ENCODE measurements at places on chromosomes 12 and 14.
A peak's percentile ranks its signal among the peaks of the same experiment; 100 is the strongest.

- no peak for DNase-seq
Observed at GRCh38 chr12:50166799-50167048, 445 bp downstream of the CERS5 start.

DNA sequence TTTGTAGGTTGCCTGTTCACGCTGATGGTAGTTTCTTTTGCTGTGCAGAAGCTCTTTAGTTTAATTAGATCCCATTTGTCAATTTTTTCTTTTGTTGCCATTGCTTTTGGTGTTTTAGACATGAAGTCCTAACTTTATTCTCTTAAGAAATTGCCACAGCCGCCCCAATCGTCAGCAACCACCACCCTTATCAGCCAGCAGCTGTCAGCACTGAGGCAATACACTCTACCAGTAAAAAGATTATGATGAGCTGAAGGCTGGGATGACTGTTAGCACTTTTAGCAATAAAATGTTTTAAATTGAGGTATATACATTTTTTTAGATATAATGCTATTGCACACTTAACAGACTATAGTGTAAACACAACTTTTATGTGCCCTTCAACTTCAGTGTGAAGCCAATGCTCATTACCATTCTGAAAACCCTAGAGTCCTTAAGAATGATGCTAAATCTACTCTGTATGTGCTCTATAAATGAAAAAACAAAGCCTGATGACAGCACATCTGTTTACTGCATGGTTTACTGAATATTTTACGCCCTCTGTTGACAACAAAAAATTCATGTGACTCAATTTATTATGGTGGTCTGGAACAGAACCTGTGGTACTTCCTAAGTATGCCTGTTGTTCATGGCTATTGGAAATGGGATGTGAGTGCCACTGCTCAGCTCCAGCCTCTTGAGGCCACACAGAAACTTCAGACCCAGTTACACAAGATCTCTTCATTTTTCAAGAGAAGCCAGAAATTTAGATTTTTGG lies 197.4 kb downstream of the DUSP6 start:
- no peak for DNase-seq

- DNase-seq, result peak; percentile 65
Observed at GRCh38 chr12:81758421-81759189, 545 bp downstream of the PPFIA2 start.

DNA sequence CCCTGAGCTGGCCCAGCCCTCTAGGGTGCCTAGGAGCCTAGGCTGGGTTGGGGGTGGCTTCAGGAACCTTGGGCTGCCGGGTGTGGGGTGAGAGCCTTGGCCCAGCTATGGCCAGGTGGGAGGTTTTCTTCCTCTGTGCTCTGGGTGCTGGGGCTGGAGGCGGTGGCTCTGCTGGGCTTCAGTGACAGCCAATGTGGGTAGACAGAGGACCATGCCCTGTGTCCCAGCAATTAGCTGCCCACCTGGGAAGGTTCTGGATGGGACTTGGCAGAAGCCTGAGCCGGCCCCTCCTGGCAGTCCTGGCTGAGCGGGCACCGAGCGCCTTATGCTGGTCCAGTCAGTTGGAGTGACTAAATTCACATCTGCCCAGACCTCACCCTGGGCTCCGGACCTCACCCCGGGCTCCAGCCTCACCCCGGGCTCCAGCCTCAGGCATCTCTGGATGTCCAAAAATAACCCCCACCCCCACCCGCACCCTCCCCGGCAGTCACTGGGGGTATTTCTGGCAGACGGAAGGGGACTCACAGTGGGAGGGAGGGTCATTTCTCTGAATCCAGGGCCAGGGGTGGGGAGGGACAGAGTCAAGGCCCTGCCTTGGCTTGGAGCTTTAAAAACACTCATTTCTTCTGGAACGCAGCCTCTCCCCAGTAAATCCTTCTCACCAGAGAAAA lies 46.9 kb downstream of the CYP46A1 start:
- no peak for DNase-seq

- DNase-seq, result no peak
Observed at GRCh38 chr12:31431721-31432240, 105.8 kb upstream of the SINHCAF start.

GRCh38 chr14:64149921-64150320 lies 144.2 kb downstream of the ESR2 start:
- no peak for DNase-seq

DNA sequence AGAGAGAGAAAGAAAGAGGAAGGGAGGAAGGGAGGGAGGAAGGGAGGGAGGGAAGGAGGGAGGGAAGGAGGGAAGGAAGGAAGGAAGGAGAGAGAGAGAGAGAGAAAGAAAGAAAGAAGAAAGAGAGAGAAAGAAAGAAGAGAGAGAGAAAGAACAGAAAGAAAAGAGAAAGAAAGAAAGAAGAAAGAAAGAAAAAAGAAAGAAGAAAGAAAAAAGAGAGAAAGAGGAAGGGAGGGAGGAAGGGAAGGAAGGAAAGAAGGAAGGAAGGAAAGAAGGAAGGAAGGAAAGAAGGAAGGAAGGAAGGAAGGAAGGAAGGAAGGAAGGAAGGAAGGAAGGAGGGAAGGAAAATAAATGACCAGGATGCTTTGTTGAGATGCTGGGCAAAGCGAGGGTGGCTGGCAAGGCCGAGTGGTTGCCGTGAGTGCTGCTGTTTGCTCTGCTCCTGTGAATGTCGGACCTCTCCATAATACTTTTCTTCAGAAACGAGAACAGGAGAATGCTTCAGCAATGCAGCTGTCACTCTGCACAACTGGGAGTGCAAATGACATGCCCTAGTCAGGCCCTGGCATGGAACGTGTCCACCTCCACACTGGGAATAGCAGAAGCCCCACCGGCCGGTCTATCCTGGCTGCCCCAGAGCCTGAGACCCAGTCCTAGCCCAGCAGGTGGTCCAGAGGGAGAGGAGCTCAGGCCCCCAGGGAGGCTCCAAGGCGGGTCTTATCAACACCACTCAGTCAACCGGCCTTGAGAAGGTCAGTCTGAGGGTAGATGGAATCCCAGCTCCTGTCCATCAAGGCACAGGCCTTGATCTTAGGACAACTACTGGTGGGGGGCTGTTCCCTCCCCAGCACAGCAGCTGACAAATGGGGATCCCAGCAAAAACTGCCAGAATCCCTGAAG lies 25.1 kb upstream of the EIF5 start:
- no peak for DNase-seq

GRCh38 chr12:130838284-130838950 lies 633 bp downstream of the STX2 start:
- DNase-seq, result peak; percentile 25

- DNase-seq, result no peak
Observed at GRCh38 chr14:38197784-38198335, 9.8 kb upstream of the SSTR1 start.

- DNase-seq, result no peak
Observed at GRCh38 chr12:121628037-121628436, 1.7 kb downstream of the ORAI1 start.

- no peak for DNase-seq
Observed at GRCh38 chr12:101909646-101910045, 32.3 kb downstream of the DRAM1 start.

DNA sequence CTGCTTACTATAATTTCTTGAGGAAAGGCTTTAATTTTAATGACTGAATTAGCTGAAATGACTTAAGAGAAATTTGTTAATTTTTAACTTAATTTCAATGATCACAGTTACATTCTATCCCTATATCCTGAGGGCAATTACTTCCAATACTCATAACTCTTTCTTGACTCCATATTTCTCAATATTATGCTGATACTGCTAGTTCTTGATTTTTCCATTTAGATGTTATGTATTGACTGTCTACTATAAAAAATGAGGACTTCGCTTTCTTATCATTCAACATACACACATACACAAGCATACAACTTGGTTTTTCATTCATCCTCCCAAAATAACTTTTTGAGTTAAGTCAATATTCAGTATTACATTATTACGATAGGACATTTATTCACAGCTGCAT lies 176.2 kb downstream of the PHLDA1 start:
- no peak for DNase-seq

- DNase-seq, result no peak
Observed at GRCh38 chr12:72313806-72314205, 41.6 kb downstream of the TRHDE start.

- DNase-seq, result no peak
Observed at GRCh38 chr12:18045446-18045992, 44.5 kb downstream of the RERGL start.

DNA sequence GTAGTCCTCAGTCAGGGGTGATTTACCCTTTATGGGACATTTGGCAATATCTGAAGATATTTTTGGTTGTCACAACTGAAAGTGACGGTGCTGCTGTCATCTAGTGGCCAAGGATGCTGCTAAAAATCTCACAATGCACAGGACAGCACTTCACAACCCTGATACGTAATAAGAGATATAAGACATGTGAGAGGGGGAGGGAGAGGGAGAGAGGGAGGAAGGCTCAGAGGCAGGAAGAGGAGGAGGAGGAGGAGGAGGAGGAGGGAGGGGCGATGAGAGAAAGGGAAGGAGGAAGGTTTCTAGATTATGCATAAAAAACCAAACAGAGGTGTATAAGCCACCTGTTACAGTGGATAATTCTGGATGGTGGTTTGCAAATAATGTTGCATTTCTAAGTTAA lies 14.3 kb downstream of the MYL2 start:
- no peak for DNase-seq

- no peak for DNase-seq
Observed at GRCh38 chr14:97185186-97185585, 388.0 kb downstream of the VRK1 start.

DNA sequence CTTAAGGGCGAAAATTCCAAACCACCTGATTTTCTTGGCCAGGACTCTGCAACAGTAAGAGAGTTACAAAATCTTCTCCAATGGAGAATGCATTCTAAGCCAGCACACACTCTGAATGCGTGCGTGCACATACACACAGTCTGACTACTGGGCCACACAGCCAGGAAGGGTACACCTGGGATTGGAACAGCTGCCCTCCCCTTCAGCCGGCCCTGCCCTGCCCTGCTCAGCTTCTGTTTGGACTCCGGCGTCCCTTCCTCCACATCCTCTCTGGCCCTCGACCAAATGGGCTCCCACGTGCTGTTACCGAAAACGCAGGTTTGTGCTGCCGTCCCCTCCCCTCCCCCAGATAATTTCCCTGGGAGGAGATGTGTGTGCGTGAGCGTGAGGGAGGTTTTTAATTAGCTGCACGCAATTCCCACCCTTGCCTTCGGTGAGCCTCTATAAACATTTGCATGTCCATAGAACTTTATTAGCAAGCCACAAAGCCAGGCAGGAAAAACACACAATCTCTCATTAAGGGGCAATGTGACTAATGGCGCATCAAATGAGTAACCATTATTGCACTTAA lies 43.0 kb downstream of the CCNK start:
- DNase-seq, result no peak

- no peak for DNase-seq
Observed at GRCh38 chr12:123572391-123572790, 12.0 kb upstream of the TMED2 start.

DNA sequence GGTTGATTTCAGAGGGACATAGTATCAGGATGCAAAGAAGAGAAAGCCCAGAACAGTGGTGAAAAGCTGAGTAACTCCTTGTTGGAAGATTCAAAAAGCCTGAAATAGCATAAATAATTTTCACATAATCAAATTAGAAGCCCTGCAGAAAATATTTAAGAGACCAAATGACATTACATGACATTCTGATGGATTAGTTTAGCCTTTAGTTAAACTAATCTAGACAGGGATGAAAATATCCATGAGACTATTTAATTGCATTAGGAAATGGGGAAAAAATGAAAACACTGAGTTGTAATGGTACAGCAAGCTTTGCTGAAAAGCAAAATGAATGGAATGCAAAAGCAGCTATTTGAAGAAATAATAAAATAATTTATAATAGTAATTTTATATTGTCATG lies 91.8 kb downstream of the KIF21A start:
- DNase-seq, result no peak

- no peak for DNase-seq
Observed at GRCh38 chr14:55734731-55735130, 154.7 kb downstream of the KTN1 start.

- no peak for DNase-seq
Observed at GRCh38 chr12:41521872-41522379, 333.8 kb downstream of the PDZRN4 start.

DNA sequence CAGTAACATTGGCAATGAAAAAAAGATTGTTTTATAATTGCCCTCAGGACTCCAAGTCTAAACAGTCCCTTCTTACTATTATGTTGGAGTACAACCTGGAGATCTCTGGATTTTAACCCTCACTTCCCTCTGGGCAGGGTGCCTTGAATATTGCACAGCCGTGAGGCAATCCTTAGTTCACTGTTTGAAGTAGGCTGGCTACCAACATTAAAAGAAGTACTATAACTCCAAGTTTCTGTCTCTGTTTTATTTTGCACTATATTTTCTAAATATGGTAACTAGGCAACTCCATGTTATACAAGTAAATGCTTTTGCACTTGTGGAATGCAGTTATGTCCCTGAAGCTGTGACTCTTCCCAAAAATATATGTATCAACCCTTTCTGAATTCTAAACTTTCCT lies 490.7 kb downstream of the EGLN3 start:
- DNase-seq, result no peak

DNA sequence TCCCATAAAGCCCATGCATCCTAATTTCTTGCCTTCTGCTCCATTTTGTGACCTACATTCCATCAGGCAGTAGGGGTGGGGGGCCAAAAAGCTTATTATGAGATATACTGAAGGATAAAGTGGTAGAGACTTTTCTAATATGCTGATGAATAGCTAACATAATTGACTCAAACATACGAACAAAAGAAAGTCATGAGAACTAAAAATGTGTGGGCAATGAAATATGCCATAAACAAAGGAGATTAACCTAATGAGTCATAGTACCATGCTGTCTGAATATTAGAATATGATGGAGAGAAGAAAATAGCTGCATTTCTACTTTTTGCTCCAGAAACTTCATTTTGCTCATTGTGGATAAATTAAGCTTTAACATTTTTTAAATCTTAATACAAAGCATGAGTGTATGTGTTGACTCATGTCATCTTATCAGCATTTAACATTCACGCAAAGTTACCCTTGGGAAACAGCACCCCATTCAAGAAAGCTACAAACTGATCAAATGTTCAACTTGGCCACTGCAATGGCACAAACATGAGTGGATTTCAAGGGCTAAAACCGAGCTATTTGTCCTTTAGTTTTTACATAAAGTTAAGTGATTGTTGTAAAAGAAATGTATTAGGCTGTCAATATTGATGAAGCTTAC lies 64.0 kb upstream of the DIO2 start:
- DNase-seq, result no peak

DNA sequence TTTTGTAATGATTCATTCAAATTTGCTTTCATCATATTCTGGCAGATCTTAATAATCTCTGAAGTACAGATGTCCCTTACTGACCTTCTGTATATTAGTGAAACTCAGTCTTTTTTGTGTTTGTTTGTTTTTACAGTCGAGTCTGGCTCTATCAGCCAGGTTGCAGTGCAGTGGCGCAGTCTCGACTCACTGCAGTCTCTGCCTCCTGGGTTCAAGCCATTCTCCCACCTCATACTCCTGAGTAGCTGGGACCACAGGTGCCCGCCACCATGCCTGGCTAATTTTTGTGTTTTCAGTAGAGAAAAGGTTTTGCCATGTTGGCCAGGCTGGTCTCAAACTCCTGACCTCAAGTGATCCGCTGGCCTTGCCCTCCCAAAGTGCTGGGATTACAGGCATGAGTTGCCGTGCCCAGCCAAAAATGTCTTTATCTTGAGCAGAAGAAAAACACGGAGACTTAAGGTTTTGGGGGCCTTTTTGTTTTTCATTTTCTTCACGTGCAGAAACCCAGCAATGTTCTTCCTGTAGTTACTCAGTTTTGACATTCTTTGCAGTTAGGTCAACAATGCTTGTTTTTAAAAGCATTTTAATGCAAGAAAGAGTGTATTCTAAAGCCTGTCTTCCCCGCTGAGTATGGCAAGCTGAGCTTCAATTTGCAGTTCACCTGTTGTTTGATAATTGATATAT lies 79.5 kb downstream of the FAR2 start:
- no peak for DNase-seq

Measured in NCI-H345 (cell line).